ENCODE measurements at places on chromosomes 3 and 15.

GRCh38 chr15:81327516-81327915, 3.6 kb upstream of the STARD5 start:
- no peak for DNase-seq

- DNase-seq: no peak
These were observed 15.0 kb downstream of the PTH1R start for GRCh38 chr3:46892285-46893145.

- no peak for DNase-seq
These were observed 1.2 kb downstream of the CLN6 start for GRCh38 chr15:68228143-68228970.

DNA sequence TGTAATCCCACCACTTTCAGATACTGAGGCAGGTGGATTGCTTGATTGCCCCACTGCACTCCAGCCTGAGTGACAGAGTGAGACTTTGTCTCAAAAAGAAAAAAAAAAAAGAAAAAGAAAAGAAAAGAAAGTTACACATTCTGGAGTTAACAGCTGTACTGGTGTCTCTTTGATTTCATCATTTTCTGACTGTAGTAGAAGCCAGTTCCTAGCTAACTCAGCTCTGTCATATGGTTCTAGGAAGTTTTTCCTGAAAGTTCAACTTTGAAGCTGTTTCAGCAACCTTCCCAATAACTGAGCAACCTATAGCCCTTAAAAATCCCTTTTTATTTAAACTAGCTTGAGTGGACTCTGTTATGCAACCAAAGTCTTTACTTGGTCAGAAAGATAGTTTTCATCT, 104.6 kb upstream of the STRIT1 start:
- DNase-seq: no peak

- DNase-seq: no peak
These were observed 583.0 kb upstream of the GOLIM4 start for GRCh38 chr3:168678730-168679129.

DNA sequence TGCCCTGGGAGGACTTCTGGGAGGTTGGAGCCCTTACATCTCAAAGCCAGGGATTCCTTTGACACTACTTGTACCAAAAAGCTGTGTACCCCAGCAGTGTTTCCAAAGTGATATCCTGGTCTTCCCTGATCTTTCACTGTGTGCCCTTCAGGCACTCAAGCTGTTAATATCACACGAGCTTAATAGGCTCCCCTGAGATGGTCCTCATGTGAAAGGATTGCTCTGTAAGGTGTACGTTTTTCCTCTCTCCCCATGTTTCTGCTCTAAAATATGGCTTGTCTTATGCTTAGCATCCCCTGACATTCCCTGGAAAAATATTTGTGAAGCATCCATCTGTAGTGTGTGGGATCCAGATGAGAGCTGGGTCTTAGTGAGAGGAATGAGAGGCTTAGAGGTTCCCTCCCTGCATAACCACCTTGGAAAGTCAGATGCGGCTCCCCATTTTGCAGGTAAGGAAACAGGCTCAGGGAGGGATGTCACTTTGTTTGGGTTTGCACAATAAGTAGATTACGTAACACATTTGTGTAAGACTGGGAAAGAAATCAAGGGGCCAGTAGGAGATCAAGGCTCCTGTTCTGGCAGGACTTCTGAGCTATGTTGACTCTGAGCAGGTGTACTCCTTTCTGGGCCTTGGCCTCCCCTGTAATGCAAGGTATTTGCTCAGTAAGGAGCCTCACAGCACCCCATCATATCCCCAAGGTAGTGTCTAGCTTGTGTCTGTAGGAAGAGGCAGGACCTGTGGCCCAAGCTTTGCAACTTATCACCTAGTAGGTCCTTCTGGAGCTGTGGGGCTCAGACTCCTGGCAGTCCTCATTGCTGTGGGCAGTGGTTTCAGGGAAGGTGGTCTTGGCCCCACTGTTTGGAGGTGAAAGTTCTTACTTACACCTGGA, 667 bp upstream of the ACOX2 start:
- no peak for DNase-seq

- no peak for DNase-seq
These were observed 7.4 kb upstream of the CAMP start for GRCh38 chr3:48215876-48216275.

DNA sequence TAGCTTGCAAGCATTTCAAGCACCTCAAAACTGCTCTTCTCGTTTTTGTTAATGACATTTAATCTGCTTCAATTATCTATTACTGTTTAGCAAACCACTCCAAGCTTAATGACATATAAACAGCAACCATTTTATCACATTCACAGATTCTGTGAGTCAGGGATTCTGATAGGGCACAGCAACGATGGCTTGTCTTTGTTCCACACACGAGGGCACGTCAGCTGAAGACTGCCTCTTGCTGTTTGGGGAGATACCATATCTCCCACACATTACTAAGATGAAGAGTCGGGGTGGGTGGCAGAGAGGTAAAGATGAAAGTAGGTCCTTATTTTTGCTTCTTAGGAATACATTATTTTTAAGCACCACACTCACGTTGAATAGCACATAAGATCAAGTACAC, 19.3 kb downstream of the CPOX start:
- DNase-seq: no peak

GRCh38 chr3:152591515-152591914, 243.4 kb upstream of the P2RY1 start:
- DNase-seq: no peak

DNA sequence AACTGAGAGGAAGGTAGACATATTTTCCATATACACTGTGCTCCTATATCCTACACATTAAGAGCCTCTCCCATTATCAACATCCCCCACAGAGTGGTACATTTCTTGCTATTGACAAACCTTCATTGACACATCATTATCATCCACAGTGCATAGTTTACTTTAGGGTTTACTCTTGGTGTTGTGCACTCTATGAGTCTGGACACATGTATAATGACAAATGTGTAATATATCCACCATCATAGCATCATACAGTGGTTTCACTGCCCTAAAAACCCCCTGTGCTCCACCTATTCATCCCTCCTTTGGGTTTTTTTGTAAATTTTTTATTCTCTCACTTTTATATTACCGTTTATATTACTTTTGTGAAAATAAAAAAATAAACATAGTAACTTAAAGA, 22.2 kb upstream of the CLDN18 start:
- no peak for DNase-seq

DNA sequence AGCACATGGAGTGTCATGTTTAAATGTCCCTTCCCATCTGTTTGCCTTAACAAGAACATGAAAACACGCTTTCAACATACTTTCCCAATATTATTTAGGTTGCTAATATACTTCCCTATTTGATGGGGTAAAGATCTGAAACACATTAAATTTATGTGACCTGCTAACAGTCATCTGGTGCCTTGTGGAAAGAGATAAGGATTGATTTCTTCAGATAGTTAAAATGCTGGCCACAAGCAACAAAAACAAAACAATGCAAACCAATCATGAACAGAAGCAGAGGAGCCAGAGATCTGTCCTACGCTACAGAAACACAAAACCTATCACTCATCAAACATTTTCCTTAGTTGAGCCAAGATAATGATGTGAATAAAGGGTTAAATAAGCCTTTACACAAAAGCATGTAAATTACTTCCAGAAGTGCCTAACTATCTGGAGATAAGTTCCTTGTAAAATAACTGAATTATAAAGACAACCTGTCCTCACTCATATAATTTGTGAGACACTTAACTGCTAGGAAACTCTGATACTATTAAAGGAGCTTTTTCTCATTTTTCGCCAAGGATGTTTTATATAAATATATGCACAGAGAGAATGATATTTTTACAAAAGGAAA, 109.9 kb downstream of the NSUN3 start:
- DNase-seq: no peak

DNA sequence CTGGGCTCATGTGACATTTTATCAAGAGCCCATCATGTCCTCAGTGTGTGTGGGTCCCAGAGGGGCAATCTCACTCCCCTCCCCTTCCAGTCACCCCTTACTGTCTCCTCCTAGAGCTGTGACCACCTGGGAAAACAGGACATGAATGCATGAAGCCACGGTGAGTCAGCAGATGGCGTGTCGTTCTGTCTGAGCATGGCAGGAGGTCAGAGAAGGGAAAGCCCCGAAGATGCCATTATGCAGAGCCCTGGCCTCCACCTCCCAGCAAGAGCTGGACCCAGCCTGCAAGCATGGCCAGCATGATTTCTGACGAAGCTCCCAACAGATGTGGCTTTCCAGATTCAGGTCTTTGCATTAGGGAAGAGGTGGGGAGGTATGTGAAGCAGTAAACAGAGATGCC, 118.5 kb downstream of the TLE3 start:
- no peak for DNase-seq
